Stomach (tissue), 19 donors: ENCODE measurements at places on chromosomes 7 and 10. TPM values are rescaled to one million over a fixed set of nuclear protein-coding genes. Genes with fewer than 3 reads are reported as not detected.

DNA sequence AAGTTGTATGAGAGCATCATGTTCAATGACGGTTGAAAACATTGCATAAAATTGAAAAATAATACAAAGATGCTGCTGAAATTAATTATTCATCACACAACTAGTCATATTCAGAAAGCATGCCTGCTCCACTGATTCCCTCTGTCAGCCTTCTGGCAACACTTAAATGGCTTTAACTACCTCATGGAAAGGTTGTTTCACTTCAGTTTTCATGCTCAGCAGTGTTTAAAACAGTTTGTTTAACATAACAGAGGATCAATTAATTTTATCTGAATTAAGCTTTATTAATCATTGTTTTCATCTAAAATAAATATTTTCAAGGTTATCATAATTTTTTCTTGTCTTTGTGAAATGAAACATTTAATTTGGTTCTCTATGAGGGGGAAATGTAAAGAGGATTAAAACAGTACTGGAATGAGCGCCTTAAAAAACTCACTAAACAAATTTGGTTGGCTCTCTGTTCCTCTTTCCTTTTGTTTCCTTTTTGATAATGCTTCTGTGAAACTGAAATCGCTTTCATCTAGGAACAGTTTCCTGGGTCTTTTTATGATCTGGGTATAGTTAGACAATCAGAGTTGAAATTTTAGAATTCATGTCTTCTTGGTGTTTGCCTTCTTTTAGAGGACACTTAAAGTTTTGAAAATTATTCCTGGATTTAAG, 427.4 kb downstream of the SH2D4B start:
- H3K4me3 ChIP-seq: no peak overlapping the region
- H3K27me3 ChIP-seq: no peaks in the 10 kb centered on the region
- no peaks in the 10 kb centered on the region for H3K36me3 ChIP-seq
- no peak overlapping the region for H3K27ac ChIP-seq
- no peak for DNase-seq
- H3K4me1 ChIP-seq: no peaks in the 10 kb centered on the region

- no peak overlapping the region for H3K27ac ChIP-seq
- H3K4me1 ChIP-seq: peaks cover 30% of the 10 kb centered on the region
Observed at GRCh38 chr10:132549371-132549770, 11.8 kb downstream of the INPP5A start.

- H3K4me3 ChIP-seq: no peak overlapping the region
- H3K27ac ChIP-seq: no peak overlapping the region
- peaks cover 55% of the 10 kb centered on the region for H3K4me1 ChIP-seq
- no peak for DNase-seq
- no peaks in the 10 kb centered on the region for H3K36me3 ChIP-seq
Observed at GRCh38 chr10:93071177-93071472, 2.6 kb upstream of the CYP26A1 start.

Gene PRF1
- total RNA-seq: 1.5 TPM

DNA sequence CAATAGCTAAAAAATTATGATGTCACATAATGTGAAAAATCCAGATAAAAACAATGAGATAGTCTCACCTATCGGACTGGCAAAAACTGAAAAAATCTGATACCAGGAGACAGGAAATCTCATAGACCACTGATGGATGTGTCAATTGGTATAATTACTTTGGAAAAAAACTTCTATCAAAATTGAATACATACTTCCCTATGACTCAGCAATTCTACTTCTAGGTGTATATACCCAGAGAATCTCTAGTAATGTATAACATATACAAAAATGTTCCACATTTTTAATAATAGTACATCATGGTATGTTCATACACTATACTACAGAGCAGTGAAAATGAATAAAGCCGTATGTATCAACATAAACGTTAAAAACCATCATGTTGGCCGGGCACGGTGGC, 34.9 kb downstream of the SHTN1 start:
- no peaks in the 10 kb centered on the region for H3K27me3 ChIP-seq
- no peak for DNase-seq
- H3K4me3 ChIP-seq: no peak overlapping the region
- no peaks in the 10 kb centered on the region for H3K4me1 ChIP-seq

DNA sequence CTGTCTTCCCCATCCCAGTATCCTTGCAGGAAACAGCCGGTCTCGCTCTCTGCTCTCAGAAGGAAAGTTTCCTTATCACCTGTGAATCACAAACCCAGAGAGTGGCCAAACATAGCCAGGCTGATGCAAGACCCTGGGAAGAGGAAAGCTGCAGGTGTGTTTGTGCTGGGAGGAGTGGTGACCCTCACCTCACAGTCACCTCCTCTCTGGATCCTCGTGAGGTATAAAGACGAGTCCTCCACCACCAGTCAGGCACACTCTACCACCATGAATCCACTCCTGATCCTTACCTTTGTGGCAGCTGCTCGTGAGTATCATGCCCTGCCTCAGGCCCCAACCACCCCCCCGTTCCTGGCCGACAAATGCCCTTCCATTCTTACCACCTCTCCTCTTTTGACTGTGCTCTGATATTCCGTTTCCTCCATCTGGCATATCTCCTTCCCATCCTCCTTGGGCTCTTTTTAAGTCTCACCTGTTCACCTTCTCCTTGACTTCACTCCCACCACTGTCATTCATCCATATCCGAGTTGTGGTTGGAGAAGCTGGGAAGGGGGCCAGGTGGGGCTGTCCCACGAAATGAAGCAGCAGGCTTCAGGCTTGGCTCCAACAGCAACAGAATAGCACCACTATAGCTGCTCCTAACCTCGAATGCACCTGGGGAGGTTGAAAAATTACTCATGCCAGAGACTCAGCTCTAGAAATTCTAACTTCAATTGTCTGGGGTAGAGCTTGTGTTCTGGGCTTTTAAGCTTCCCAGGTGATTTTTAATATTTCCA, at the start of gene PRSS1:
Gene PRSS1 (plus strand): TSS at position 255 of the 776 bp plus-strand sequence. CDS start 13 bp downstream, at position 268.
- H3K36me3 ChIP-seq: no peaks in the 10 kb centered on the region
- no peaks in the 10 kb centered on the region for H3K4me1 ChIP-seq
- DNase-seq: peak; percentile 25

Gene SYT15B
- total RNA-seq: not detected
